Neuronal stem cell (in vitro differentiated cells): ENCODE measurements at places on chromosomes 3 and 15.

- no peak for DNase-seq
Observed at GRCh38 chr15:96858694-96859093, 528.2 kb downstream of the NR2F2 start.

DNA sequence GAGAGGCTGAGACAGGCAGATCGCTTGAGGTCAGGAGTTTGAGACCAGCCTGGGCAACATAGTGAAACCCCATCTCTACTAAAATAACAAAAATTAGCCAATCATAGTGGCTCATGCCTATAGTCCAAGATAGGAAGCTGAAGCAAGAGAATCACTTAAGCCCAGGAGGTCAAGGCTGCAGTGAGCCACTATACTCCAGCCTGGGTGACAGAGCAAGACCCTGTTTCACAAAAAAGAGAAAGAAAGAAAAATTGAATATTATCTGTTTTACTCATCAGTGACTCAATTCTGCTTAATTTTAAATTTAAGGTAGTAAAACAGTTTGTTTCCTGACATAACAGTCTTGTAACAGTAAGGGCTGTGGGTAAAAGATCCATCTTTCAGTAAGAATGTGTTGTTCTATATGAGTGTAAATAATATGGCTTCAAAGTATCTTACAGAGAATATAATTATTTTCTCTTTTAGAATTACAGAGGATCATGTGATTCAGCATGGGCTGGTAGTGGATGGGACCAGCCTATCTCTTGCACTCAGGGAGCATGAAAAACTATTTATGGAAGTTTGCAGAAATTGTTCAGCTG lies 85.8 kb downstream of the ATP11B start:
- no peak for DNase-seq

GRCh38 chr3:145058483-145058882 lies 1086.9 kb downstream of the DIPK2A start:
- DNase-seq, result no peak

GRCh38 chr15:80502782-80503181 lies 98.6 kb downstream of the ARNT2 start:
- no peak for DNase-seq

- DNase-seq, result no peak
Observed at GRCh38 chr3:115553796-115554486, 69.4 kb upstream of the GAP43 start.
